ENCODE measurements at places on chromosomes 6 and 20.
A peak's percentile ranks its signal among the peaks of the same experiment; 100 is the strongest.

DNA sequence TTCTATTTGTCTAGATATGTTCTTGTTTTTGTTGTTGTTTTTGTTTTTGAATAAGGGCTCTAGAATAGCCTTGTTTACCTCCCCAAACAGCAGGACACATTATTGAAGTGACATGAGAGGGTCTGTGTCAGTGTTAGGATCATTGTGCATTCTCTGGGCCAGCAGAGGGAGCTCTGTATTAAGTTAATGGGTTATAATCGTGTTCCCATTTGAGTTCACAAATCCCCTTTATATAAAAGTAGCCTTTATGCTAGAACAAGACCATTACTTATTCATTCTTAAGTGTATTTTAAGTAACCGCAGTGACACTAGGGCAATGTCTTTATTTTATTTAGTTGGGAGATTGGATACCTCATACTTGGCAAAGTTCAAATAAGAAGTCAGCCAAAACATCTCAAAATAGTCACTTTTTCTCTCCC is 44.8 kb downstream of the STK4 start:
- DNase-seq, result peak; percentile 64

GRCh38 chr6:38671885-38672467 is 31.0 kb downstream of the GLO1 start:
- peak; percentile 54 for DNase-seq

DNA sequence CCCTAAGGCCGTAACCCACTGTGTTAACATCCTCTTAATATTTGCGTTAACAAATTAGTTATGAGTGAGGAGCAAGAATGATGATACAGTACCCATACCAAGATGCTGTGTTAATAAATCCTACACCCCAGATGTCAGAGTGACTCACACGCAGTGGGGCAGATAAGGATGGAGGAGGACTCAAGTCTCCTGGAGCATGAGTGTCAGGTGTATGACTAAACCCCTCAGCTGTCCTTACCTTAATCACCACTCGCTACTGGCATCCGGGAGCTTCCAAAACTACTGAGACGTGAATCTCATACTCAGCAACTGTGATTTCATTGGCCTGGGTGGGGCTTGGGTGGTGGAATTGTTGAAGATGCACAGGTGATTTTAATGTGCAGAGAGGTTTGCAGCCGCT is 131.3 kb upstream of the MTHFD1L start:
- DNase-seq, result no peak

DNA sequence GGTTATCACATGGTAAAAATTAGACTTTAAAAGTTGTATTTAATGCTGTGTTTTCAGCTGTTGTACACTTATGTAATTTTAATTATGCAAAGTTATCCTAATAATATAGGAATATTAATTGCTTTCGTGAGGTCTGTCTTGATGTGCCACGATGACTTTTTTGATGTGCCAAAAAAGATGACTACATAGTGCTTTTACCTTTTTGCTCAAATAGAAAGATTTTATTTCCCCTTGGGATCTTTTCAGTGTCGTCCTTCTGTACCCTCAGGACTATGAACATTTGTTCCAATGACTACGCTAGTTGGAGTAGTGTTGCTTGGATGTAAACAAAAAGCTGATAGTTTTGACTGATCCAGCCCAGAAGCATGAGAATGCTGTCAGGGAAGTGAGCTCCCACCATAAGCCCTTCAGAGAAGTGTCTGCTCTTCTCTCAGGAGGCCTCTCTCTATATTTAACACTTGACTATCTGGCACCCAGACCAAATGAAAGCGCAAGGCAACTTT is 1.2 kb upstream of the CD164 start:
- no peak for DNase-seq

GRCh38 chr6:46243754-46244153 is 73.0 kb upstream of the ENPP5 start:
- DNase-seq, result no peak

DNA sequence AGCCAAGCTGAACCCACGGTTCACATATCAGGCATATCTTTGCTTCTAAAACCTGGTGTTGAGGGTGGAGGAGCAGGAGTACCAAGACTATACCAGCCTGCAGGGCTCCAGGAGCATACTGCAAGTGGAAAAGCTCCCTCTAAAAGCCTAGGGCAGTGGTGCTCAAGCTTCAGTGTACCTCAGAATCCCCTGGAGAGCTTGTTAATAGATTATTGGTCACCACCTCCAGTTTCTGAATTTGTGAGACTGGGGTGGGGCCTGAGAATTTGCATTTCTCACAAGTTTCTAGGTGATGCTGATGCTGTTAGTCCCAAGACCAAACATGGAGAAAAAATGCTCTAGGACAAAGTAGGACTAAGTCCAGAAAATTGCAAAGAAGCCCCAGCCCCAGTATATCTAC is 65.4 kb downstream of the FILIP1 start:
- no peak for DNase-seq

GRCh38 chr6:97189767-97190166 is 93.2 kb downstream of the MMS22L start:
- no peak for DNase-seq

DNA sequence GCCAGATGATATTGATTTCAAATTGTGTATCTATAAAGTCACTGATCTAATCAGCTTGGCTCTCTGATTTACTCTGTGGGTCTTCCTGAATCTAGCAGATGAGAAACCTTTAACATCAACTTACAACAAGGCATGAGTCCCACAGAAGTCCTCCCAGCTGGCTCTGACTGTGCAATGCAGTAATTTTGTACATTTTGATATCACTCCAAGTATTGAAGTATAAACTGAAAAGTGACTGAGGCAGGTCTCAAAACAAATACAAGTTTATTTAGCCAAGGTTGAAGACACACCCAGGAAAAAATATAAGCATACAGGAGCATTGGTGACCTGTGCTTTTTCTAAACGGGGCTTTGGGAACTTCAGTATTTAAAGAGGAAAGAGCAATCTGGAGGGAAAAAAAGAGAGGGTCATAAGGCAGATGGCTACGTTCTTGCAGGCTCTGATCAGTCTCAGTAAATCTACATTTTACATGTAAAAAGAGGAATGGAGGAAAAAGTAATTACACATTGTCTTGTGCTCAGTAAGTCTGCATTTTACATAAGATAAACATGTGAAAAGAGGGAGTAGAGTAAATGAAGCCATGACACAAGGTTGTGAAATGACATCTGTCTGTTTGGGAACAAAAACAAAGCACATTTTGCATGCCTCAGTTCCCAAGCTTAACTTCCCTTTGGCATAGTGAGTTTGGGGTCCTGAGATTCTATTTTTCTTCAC is 59.5 kb downstream of the CRYBG1 start:
- DNase-seq, result no peak

DNA sequence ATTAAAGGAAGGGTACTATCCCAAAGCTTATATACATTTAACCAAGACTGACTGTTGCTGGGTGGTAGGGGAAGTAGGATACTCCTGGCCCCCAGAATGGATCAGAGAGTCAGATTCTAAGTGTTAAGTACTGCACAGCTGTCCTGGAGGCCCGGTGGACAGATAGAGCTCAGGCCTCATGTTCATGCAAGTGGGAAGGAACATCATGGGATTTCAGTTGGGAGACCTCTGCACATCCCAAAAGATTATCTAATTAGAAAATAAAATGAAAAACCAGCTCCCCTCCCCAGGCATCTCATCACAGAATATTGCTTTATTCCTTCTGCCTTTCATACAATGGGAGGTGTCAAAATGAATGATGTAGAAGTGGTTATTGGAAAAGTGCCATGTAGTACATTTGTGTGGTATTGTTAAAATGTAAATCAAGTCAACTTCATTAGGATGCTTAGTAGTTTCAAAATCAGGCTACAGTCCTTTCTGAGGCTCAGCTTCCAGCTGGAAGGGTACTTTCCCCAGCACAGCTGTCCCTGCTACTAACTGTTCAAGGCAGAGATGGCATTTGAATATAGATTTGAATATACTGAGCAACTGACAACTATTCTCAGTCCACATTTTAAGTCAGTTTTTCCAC is 82.9 kb downstream of the SLC35B3 start:
- DNase-seq, result no peak

DNA sequence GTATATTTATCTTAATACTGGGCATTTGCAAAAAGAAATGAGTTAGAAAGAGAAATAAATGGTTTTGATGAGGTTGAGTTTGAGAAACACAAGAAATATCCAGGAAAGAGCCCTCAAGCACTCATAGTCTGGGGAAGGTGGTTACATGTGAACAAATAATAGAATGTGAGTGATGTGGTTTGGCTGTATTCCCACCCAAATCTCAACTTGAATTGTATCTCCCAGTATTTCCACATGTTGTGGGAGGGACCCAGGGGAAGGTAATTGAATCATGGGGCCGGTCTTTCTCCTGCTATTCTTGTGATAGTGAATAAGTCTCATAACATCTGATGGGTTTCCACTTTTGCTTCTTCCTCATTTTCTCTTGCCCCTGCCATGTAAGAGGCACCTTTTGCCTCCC is 334.1 kb downstream of the COL12A1 start:
- DNase-seq, result no peak

DNA sequence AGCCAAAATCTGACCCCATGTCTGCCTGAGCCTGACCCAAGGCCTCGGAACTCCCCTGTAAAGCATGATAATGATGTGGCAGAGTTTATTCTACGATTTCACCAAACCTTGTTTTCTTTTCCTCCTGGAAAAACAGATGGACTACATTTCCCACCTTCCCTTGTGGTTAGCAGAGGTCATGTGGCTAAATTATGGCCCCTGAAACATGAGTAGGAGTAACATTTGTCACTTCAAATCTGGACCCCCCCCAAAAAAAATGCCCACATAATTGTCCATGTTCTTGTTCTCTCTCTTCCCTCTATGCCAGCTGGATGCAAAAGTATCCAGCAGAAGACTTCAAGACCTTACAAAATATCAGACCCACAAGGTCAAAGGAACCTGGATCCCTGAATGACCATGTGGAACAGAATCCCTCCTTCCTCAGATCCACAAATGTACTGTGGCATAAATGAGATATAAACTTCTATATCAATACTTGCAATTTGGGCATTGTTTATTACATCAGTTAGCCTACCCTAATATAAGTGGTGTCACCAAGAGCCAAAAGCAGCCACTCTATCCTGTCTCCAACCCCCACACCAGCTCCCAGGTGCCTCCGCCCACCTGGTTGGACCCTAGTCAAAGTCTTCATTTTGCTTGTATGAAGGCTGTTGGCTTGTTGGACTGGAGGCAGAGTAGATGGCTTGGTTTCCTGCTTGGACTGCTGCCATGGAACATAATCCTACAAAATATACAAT is 1.4 kb downstream of the C20orf96 start:
- DNase-seq, result no peak

DNA sequence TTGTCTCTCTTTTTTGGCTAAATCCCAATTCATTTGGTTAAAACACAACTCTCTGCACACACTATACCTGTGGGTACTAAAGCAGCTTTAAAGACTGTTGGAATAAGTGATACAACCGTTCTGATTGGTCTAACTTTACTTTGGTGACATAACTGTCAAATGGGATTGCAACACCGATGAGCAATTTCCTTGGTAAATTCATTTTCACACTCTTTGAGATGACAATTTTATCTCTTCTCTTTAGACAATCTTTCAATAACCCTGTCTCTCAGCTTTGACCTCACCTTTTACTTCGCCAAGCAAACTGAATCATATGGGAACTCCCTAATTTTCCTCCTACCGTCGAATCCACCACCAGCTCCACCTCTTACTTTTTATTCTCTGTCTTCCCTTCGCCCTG is 60.8 kb downstream of the ECT2L start:
- DNase-seq, result no peak

DNA sequence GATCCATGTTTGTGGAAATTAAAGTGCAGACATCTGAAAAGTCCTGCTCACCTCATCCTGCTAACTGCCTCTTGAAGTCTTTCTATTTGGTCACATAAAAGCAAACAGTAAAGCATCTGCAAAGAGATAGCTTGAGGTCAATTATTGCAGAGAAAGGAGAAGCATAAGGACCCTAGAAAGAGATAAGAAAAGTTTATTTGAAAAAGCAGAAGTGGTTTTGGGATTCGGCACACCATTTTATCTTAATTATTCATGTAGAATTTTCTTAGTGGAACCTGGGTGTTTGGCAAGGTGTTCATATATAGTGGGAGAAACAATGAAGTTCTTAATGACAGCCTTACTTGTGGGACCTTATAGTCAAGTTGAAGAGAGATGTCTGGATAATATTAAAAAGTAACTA is 280.8 kb downstream of the CENPW start:
- DNase-seq, result no peak

- DNase-seq, result no peak
Measured at GRCh38 chr6:46652232-46652602, 401 bp downstream of the CYP39A1 start.

DNA sequence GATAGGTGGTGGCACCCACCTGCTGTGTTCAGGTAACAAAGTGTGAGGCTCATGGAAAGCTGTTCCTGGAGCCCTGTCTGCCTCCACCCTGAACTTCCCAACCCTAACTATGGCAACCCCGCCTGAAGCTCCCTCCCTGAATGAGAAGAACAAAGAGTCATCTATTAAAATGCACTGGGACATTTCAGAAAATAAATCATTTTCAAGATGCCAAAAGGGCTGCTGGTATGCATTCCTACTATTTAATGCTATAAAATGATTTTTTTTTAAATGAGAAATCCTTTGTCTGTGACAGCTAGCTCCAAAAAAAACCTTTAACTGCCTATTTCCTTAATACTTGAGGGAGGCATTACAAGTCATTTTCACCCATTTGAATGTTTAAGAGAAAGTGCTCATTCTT is 84.3 kb upstream of the MRPS10 start:
- no peak for DNase-seq

GRCh38 chr6:156970595-156971112 is 193.5 kb downstream of the ARID1B start:
- DNase-seq, result no peak

DNA sequence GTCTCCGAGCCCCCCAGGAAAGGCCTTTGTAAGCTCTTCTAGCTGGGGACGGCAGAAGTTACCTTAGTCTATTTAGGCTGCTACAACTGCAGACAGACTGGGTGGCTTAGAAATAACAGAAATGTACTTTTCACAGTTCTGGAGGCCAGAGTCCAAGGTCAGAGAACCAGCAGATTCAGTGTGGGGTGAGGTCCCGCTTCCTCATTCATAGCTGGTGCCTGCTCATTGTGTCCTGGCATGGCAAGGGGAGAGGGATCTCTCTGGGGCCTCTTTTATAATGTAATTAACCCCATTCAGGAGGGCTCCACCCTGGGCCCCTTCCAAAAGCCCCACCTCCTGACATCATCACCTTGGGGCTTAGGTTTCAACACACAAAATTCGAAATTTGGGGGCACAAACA is 315.1 kb downstream of the CDH4 start:
- DNase-seq, result no peak

- DNase-seq, result no peak
Measured at GRCh38 chr6:119609865-119610264, 260.3 kb upstream of the MAN1A1 start.

GRCh38 chr6:21151119-21151518 is 442.4 kb upstream of the SOX4 start:
- DNase-seq, result no peak

GRCh38 chr6:2875359-2876191 is 27.5 kb downstream of the SERPINB9 start:
- DNase-seq, result no peak

GRCh38 chr6:72042088-72042487 is 155.7 kb downstream of the RIMS1 start:
- DNase-seq, result no peak

- DNase-seq, result no peak
Measured at GRCh38 chr20:17832236-17832915, 132.6 kb downstream of the BANF2 start.

- DNase-seq, result no peak
Measured at GRCh38 chr20:19291818-19292132, 79.3 kb downstream of the SLC24A3 start.

Measured in urothelium cell line (cell line).